ENCODE measurements at places on chromosomes 11 and 22. TPM values are rescaled to one million over a fixed set of nuclear protein-coding genes. Genes with fewer than 3 reads are reported as not detected.

DNA sequence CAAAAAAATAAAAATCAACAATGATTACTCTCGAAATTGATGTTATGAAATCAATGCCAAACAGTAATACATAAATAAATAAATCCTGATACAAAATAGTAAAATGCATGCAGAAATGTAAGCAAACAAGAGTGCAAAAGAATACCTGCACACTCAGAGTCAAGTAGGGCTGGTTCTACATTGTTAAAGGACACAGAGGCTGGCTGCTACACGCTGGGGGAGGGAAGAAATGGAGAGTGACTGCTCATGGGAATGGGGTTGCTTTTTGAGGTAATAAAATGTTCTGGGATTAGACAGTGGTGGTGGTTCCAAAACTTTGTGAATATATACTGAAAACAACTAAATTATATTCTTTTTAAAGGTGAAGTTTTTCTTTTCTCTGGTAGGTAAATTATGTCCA is 32.1 kb downstream of the MAPK1 start:
- H3K27me3 ChIP-seq: no peaks in the 10 kb centered on the region
- DNase-seq: no peak
- H3K4me3 ChIP-seq: no peak overlapping the region
- H3K27ac ChIP-seq: no peak overlapping the region
- peaks cover 7% of the 10 kb centered on the region for H3K4me1 ChIP-seq

- H3K4me1 ChIP-seq: no peaks in the 10 kb centered on the region
- no peak for DNase-seq
- H3K27me3 ChIP-seq: peaks cover 38% of the 10 kb centered on the region
These were observed 6.1 kb upstream of the CHST1 start for GRCh38 chr11:45671246-45672171.

DNA sequence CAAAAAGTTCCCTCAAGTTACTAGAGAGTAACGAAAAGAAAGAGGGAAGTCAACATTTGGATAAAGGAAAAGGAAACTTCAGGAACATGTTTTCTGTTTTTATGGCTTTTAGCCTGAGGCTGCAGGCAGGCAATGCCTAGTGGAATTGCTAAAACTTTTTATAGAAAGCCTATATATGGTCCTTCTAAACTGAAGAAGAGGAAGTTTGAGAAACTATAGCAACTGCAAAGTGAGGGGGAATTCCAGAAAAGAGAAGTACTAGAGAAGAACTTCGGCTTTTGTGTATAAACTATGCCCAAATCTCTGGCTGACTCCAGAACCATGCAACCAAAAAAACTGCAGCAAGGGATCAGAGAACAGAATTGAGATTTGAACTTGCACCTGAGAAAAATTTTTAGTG is 74.3 kb upstream of the ARHGAP42 start:
- H3K27ac ChIP-seq: no peak overlapping the region
- no peaks in the 10 kb centered on the region for H3K4me1 ChIP-seq
- H3K4me3 ChIP-seq: no peak overlapping the region
- no peaks in the 10 kb centered on the region for H3K36me3 ChIP-seq
- no peak for DNase-seq

DNA sequence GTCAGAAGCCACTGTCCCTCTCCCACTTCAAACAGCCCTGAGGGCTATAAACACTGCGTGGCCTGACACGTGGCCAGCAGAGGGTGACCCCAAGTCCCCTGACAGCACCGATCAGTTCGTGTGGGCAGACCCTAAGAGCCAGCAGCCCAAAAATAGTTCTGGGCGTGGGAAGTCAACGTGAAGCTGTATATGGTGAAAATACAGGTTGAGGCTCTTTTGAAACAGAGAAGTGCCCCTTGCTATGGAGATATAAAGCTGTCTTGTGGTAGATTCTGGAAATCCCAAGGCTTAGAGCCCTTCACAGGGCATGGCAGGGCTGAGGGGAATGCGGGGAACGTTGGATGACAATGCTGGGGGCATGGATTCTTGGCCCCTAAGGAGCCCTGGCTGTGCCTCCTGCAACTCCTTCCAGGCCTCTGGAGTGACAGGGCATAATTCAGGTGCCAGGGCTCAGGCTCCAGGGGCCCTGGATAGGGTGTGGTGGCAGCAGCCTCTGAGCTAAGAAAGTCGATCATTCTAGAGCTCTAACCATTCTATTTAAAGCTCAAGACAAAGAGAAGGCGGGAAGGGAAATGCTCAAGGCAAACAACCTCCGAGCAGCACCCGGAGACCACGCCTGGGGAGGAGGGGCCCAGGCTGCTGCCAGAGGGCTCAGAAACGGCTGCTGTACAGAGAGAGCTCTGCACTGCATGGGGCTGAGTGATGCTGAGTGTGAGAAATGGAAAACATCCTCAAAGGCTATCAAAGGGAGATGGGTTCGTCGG is 60.4 kb upstream of the CD5 start:
- H3K4me3 ChIP-seq: no peak overlapping the region
- peak overlapping the region; percentile 22 for H3K27ac ChIP-seq
- peaks cover 7% of the 10 kb centered on the region for H3K4me1 ChIP-seq
- DNase-seq: peak; percentile 50

DNA sequence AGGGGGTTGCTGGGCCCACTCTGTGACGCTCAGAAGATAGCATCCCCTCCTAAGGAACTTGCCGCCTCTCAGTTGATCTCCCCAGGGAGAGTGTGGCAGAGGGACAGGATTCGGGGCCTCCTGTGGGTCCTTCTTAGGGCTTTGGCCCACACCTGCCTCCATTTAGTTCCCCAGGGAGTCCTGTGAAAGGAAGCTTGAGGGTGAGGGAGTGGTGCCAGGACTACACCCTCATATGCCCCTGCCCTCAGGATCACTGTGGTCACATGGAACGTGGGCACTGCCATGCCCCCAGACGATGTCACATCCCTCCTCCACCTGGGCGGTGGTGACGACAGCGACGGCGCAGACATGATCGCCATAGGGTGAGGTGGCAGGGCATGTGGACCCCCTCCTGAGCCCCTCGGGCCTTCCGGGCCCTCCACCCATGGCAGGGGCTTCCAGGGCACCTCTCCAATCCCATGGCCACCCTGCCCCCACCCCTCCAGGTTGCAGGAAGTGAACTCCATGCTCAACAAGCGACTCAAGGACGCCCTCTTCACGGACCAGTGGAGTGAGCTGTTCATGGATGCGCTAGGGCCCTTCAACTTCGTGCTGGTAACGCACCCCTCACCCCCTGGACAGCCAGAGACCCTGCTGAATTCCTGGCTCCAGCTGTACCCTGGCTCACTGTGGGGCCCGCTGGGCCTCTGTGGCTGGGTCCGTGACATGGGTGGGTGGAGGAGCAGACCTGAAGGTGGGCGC is 3.5 kb downstream of the INPP5J start:
- no peak overlapping the region for H3K4me3 ChIP-seq
- no peak for DNase-seq
- peaks cover 5% of the 10 kb centered on the region for H3K36me3 ChIP-seq
- H3K4me1 ChIP-seq: peaks cover 20% of the 10 kb centered on the region
- no peaks in the 10 kb centered on the region for H3K27me3 ChIP-seq
- no peak overlapping the region for H3K27ac ChIP-seq

- H3K4me3 ChIP-seq: peak within 1 kb of the TSS; percentile 52
- H3K36me3 ChIP-seq: no peaks in the 10 kb centered on the region
- DNase-seq: peak; percentile 30
- H3K27ac ChIP-seq: peak within 1 kb of the TSS; percentile 89
These were observed at the start of gene PHLDA2 for GRCh38 chr11:2928605-2929530. PHLDA2 (minus strand) TSS chr11:2929420; CDS start chr11:2929364, 56 bp downstream.

GRCh38 chr11:17948296-17948695 is 64.6 kb downstream of the SERGEF start:
- H3K4me3 ChIP-seq: no peak overlapping the region
- H3K36me3 ChIP-seq: peaks cover 7% of the 10 kb centered on the region
- H3K4me1 ChIP-seq: no peaks in the 10 kb centered on the region
- H3K27ac ChIP-seq: no peak overlapping the region

DNA sequence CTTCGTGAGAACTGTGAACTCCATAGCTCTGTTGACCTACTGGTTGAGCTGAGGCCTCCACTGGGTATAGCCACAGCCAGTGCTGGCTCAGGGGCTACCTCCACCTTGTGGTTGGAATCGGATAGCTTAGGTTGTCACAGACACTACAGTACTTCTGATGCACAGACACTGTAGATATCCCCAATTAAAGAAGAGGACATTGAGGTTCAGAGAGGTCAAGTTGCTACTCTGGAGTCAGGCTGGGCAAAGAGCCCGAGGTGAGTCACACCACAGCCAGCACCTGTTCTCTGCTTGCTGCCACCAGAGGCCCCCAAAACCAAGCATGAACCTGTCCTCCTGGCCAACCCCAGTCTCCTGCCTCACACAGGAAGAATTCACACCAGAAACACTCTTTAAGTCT is 5.4 kb downstream of the UFD1 start:
- H3K27me3 ChIP-seq: no peaks in the 10 kb centered on the region
- no peak for DNase-seq
- H3K27ac ChIP-seq: no peak overlapping the region
- H3K36me3 ChIP-seq: peaks cover 68% of the 10 kb centered on the region

CECR2 gene
- polyA plus RNA-seq: 1.7 TPM

DDI1 gene
- polyA plus RNA-seq: not detected

UBQLN3 gene
- not detected for polyA plus RNA-seq

YPEL4 gene
- polyA plus RNA-seq: 2.6 TPM

OSBP2 gene
- 77.2 TPM for polyA plus RNA-seq

All from large intestine (tissue), 12 donors.